RWPE1 (cell line): ENCODE measurements at places on chromosomes 7 and 10.

DNA sequence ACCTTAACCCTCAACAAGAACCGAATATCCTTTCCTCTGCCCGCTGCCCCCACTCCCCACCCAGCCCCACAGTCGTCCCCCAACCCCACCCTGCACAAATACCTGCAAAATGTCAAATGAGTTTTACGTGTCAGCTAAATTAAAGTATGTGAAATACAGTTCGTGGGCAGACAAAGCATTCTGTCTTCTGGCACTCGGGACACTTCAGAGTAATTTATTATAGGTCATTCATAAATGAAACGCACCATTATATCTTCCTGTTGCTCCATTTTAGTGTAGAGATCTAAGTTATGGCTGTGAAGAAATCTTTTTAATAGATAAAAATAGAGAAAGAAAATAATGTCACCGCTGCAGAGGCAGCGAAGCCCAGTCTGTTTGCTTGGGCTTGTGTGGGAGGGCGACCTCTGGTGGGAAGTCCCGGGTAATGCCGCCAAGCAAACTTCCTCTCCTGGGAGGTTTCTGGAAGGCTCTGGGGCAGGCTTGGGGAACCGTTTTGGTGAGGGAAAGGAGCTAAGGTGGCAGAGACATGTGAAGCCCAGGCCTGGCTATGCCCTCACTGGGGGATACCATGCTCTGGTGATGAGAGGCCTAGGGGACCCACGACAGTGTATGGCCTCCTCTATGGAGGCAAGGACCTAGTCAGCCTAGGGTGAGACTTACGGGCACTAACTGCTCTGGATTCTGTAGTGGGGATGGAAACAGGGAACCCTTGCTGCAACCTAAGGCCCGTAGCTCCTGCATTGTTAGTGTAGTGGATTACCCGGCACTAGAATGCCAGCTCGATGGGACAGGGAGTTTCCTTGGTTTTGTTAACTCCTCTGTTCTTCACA lies 604.9 kb downstream of the LRMDA start:
- DNase-seq: peak; percentile 78

DNA sequence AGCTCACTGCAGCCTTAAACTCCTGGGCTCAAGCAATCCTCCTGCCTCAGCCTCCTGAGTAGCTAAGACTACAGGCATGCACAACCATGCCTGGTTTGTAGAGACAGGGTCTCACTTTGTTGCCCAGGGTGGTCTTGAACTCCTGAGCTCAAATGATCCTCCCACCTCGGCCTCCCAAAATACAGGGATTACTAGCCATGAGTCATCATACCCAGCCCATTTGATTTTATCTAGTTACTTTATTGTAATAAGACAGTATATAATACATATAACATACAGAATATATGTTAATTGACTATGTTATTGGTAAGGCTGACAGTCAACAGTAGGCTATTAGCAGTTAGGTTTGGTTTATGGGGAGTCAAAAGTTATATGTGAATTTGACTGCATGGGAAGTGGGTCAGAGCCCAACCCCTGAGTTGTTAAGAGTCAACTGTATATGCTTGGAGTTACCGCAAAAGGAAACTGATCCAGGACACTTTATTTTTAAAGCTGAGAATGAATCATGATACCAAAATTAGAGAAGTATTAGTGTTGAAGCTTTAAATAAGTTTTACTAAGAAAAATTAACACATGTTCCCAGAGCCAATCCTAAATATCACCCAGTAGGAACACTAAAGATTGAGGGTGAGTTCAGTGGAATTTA lies 20.7 kb upstream of the KMT2E start:
- no peak for DNase-seq

GRCh38 chr7:20226860-20227259 lies 9.7 kb upstream of the MACC1 start:
- no peak for DNase-seq

GRCh38 chr10:122576291-122576690 lies 15.7 kb downstream of the DMBT1 start:
- no peak for DNase-seq

DNA sequence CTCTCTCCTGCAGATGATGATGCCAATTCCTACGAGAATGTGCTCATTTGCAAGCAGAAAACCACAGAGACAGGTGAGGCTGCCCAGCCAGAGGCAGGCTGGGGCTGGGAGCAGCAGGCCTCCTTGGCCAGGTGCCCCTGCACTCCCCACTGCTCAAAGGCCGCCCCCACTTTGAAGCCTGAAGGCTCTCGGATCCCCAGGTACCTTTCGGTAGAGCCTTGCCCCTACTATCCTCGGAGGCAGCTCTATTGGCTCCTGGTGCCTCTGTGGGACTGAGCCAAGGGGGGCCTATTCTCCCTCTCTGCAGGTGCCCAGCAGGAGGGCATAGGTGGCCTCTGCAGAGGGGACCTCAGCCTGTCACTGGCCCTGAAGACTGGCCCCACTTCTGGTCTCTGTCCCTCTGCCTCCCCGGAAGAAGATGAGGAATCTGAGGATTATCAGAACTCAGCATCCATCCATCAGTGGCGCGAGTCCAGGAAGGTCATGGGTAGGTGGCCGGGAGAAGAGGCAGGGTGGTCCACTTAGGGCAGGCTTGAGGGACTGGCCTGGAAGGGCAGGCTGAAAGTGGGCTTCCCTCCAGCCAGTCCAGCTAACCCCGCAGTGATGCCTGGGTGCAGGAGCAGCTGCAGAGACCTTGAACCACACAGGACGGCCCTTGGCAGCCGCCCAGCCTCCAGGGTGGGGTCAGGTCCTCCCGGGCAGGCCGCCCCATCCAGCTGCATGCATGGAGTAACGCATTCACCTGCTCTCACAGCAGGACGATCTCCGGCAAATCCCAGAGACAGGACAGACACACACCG lies 14.1 kb downstream of the LAT2 start:
- no peak for DNase-seq

DNA sequence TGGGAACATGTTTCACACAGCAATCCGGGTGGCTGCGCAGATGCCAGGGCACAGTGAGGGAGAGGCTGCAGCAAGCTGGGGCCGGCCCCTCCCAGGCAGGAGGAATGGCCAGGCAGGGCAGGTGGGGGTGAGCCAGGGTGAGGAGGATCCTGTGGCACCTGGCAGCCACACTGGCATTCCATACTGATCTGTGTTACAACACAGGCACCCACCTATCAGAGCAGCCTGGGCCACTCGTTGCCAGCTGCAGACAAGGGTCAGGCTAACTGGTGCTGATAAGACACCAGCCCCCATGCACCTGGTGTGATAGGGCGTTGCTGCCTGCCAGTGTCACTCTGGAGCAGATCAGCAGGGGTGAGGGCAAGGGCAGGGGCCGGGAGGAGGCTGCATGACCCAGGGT lies 16.6 kb upstream of the RET start:
- DNase-seq: no peak

- DNase-seq: peak; percentile 62
These were observed 302.9 kb upstream of the PODXL start for GRCh38 chr7:131859147-131859821.

DNA sequence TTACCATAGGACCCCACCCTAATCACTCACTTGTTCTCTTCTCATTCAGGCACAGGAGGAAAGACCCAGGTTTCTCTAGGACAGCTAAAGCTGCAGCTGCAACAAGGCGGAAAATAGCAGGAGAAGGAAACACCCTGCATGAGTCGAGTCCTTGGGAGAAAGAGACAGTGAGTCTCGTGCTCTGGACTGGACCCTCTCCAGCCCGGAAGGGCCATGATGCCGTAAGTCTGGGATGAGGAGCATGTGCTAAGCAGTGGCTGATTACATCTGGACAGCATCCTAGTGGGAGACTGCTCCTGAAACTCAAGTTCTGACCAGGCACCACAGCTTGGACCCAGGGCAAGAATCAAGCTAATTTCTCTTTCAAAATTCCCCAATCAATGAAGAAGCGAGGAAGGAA lies 39.4 kb downstream of the FBXW4 start:
- DNase-seq: no peak

GRCh38 chr10:61271127-61271780 lies 181.9 kb downstream of the TMEM26 start:
- DNase-seq: peak; percentile 11

DNA sequence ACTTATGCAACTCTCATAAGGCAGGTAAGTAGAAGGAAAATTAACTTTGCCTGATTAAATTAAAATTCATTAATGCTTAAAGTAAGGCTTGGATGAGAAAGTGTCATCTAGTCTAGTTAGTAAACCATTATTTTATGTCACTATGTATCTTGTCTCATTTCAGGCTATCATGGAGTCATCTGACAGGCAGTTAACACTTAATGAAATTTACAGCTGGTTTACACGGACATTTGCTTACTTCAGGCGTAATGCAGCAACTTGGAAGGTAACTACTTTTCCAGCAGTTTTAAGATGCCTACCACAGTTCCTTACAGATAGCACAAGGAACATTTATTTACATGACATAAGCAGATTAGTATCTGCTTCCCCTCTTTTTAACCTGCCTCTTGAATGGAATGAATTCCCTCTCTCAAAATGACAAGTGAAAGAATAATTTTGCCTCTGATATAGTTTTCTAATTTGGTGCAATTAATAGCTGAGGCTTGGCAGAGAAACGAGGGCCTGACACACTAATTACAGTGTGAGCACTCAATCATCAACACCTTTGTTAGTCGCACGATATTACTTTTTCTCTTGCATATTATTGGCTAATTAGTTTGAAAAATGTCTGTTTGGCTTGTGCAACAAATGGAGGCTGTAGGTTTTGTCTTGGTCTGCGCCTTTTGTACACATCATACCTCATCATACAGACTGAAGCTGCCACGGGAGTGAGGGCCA lies 245.0 kb downstream of the FOXP2 start:
- no peak for DNase-seq

GRCh38 chr10:92575961-92576360 lies 2.1 kb upstream of the IDE start:
- DNase-seq: peak; percentile 70

DNA sequence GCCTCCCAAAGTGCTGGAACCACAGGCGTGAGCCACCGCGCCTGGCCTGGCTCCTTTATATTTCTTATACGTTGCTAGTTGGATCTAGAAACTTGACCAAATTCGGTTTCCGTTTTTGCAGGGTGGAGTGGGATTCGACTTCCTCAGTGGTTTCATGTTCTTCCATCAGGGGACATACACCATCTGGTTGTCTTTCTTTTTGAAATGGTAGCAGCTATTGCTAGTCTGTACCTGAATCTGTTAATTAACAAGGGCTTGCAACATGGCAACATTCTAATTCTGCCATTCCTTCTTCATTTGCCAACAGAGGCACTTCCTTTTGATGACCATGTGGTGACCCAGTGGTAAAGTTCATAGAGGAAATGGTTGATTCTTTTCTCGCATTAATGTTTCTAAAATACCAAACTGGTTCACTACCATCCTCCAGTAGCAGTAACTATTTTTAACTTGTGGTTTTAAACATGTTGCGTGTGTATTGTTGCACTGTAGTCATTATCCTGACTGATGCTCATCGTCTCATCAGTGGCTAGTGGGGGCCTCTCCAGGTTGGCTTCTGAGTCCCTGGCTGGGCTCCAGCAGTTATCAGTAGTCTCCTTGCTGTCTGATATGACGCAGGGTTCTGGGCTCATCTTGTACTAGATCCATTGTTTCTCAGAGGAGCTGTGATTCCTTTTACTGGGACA lies 159.2 kb downstream of the RGS10 start:
- no peak for DNase-seq

DNA sequence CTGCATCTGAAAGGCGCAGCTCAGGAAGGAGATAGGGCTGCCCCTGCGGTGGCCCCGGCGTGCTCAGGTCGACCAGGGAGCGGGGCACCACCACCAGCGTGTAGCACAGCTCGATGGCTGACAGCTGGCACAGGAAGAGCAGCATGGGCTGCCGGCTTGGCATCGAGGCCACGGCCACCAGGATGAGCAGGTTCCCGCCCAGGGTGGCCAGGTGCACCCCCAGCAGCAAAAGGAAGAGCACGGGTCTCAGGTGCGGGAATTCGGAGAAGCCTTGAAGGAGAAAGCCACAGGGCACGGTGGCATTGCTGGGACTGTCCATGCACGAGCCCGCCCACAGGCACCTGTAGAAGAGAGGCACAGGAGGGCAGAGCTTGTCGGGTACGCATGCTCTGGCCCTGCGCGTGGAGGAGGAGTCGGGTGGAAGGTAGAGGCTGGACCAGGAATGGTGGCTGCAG lies 33.9 kb downstream of the TAS2R41 start:
- DNase-seq: no peak

DNA sequence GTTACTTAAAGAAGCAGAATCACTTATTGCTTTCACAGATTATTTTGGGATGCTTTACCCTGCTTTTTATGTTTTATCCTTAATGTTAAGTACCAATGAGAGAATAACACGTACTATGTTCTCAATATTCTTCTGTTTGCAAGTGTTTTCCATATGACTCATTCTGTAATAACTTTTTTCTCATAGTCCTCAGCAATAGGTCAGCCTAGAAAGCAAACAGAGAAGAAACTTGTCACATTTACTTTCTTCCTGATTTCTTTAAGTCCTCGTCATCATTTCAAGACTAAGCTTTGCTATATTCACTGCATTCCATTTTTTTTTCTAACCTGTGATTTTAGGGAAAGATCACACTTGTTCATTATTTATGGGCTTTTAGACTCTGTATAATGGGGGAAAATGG lies 6.8 kb upstream of the AGR2 start:
- DNase-seq: peak; percentile 24

- no peak for DNase-seq
These were observed 63.5 kb downstream of the CFAP46 start for GRCh38 chr10:132878730-132879407.

DNA sequence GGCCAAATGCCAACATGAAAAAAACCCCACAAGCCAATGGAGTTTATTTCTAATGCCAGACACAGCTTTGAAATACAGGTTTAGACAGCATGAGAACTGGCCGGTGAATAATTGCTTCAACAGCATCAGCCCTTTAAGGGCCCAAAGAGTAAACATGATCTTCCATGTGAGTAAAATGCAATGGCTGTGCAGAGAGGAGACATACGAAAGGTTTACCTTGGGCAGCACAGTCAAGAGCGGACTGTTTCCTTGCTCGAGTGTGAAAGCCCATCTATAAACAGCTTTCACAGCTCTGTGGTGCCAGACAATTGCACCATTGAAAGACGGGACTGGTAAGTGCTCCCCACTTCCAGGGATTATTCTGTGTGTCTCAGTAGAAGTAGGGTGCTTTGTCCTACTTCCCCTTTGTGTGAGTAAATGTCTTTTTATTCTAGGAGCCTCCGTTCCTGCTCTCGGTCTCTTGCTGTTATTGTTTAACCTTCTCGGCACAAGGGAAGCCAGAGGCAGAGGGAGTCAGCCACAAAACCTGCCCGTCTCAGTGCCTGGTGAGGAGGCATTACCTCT lies 77.8 kb upstream of the KAT6B start:
- no peak for DNase-seq

DNA sequence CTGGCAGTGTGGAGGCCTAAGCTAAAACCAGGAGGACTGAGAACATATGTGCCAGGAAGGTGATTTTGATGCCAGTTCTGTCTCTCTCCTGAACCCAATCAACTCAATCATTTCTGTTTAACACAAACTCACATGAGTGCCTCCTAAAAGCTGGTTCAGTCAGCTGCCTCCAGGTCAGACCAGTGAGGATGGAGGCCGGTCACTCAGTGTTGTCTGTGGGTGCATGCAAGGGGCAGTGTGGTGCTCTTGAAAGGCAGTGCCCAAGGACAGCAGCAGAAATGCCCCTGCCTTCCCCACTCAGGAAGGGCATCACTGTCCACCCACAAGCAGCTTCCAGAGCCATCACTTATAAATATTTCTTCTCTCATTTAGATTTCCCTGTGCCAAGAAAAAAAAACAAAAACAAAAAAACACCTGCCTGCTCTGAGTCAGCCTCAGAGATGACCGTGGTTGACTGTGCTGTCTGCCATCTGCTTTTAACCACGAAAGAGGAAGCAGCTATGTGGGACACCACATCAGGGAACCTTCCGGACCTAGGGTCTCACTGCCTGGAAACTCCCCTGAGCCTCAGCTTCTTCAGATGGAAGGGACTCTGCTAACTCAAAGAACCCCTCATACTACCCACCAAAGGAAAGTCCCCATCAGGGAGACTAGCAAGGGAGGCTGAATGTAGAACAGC lies 39.1 kb downstream of the VOPP1 start:
- no peak for DNase-seq
